ENCODE measurements at places on chromosomes 6 and 20.
A peak's percentile ranks its signal among the peaks of the same experiment; 100 is the strongest.

DNA sequence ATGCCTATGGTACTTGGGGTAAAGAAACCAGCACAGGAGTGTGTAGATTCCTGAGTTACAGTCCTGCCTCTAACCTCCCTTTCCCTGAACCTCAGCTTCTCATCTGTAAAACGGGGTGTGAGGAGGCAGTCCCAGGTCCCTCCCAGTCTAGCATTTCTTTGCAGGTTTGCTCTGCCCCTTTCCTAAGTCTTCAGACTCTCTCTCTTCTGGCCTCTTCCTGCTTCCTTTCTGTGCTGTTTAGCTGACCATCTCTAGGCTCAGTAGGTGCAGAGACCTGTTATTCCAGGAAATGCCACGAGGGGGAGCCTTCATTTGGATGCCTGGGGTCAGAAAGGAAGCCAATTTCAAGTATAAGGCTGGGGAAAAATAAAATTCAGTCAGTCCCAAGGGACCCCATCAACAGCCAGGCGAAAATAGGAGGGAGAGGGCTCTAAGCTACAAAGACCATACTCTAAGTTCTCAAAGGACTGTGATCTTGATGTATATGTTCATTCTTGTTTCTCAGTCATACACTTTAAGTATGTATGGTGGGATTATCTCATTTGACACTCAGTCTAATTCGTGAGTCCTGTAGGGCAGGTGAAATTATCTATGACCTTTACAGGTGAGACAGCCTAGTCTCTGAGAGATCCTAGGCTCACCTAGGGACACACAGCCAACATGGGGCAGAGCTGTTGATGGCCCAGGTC lies 89.1 kb downstream of the NCR2 start:
- DNase-seq, result peak; percentile 63

GRCh38 chr6:6616656-6617055 lies 28.1 kb downstream of the LY86 start:
- no peak for DNase-seq

GRCh38 chr6:34563513-34563870 lies 7.4 kb upstream of the SPDEF start:
- DNase-seq, result no peak

DNA sequence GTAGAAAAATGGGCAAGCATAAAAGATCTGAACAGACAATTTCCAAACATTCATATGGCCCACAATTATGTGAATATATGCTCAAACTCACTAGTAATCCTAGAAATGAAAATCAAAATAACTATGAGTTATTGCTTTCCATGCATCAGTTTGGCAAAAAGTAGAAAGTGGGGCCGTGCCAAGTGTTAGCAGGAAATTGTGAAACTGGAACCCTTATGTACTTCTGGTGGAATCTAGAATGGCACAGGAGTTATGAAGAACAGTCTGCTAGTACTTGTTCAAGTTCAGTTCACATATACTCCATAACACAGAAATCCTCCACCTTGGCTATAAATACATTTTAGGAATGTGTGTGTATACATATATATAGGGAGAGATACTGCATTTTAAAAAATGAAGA lies 89.8 kb downstream of the EYA2 start:
- DNase-seq, result no peak

GRCh38 chr20:13458860-13459451 lies 179.8 kb downstream of the TASP1 start:
- no peak for DNase-seq

DNA sequence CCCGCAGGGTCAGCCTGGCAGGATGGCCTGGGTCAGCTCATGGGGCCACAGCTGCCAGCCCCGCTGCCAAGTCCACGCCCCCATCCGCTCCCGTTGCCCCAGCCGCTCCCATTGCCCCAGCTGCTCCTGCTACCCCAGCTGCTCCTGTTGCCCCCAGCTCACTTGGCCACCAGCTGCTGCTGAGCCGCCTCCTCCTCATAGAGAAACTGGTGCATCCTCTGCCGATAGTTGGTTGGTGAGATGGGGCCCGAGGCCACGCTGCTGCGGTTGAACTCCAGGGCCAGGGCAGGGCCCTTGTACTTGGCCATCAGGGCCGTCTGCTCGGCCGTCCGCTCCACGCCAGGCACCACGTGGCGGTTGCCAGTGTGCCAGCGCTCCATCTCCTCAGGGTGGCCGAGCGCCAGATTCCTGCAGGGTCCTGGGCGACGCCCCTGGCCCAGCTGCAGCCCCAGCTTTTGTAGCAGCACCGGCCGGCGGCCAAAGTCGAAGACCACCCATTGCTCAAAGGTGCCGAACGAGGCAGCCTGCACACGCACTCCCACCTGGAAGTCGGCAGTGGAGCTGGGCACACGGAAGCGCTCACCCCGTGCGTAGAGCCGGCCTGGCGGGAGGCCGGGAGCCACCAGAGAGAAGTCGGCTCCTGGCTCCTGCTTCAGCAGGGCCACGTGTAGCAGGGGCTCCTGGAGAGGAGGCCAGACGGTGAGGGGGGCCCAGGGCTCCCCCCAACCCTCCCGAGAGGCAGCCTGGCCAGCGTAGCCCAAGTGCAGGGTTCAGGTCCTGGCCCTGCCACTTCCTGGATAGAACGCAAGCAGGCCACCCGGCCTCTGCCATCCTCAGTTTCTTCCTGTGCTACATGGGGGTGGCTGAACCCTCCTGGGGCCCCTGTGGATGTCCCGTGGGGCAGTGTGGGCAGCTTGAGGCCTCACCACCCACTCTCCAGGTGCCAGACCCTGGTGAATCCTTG lies 4.8 kb downstream of the HELZ2 start:
- DNase-seq, result no peak

DNA sequence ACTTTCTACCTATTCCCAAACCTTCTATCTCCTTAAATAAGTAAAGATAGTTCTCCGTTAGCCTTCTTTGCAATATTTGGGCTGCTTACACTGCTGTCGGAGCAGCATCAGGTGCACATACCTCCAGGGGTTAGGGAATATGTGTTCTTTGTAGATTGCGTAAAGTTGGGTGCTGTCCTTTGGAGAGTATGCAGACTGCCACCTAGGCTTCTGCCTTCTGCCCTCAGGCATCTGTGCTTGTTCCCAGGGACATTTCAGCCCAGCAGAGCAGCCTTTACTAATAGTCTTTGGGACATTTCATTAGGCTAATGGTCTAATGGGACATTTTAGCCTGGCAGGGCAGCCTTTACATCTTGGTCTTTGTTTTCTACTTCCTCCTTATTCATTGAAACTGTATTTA lies 260.6 kb downstream of the TPBG start:
- no peak for DNase-seq

- DNase-seq, result no peak
These were observed 1.7 kb downstream of the STXBP5 start for GRCh38 chr6:147205690-147206600.

DNA sequence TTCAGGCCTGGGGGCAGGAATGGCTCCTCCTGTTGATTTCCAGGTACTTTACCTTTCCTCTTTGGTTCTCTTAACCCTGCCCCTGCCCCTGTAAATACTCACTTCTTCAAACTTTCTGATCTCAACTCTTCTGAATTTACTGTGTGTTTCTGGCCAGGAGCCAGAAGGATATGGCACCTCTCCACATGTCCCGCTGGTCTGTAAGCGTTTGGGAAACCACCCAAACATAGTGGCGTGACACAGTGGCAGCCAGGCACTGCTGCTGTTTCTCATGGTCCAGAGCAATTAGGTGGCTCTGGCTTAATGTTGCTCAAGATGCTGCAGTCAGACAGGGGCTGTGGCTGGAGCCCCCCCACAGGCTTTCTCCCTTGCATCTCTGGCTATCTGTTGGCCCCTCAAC lies 374.5 kb downstream of the RNGTT start:
- DNase-seq, result no peak

DNA sequence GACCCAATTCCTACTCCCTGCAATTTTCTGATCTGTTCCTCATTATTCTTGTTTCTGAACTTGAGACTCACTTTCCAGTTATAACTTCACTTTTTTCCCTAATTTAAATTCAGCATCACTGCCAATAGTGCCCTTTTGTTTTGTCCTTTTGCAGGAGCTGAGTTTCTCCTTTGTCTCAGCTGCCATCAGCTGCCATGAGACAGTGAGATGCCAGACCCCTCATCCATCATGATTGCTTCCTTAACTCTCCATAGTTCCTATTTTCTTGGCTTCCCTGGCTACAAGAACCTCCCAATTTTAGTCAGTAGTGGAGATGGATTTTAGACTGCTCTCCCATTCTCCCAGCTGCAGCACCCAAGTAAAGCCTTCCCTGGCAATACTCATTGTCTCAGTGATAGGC lies 518.1 kb downstream of the HDGFL1 start:
- DNase-seq, result no peak

GRCh38 chr20:9884666-9885065 lies 45.8 kb upstream of the PAK5 start:
- DNase-seq, result no peak

GRCh38 chr6:106820412-106820852 lies 154.1 kb downstream of the CD24 start:
- DNase-seq, result no peak

GRCh38 chr20:32495949-32496348 lies 89.2 kb downstream of the NOL4L start:
- no peak for DNase-seq

DNA sequence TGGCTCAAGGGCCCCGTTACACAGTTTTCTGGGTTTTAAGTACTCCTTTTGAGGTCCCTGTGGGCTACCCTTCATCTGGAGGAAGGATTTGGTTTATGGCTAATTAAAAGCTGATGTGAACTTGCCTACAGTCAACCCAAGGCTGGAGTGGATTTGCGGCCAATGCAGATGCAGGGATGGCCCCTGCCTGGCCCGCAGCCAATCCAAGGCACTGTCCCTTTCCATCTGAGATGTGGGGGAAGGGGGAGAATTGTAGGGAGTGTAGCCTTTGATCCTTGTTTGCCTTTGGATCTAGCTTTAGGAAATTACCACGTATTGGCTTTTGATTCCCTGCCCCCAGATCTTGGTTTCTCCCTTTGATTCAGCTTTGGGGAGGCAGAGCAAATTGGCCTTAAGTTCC lies 128.0 kb upstream of the GGTLC1 start:
- DNase-seq, result no peak

DNA sequence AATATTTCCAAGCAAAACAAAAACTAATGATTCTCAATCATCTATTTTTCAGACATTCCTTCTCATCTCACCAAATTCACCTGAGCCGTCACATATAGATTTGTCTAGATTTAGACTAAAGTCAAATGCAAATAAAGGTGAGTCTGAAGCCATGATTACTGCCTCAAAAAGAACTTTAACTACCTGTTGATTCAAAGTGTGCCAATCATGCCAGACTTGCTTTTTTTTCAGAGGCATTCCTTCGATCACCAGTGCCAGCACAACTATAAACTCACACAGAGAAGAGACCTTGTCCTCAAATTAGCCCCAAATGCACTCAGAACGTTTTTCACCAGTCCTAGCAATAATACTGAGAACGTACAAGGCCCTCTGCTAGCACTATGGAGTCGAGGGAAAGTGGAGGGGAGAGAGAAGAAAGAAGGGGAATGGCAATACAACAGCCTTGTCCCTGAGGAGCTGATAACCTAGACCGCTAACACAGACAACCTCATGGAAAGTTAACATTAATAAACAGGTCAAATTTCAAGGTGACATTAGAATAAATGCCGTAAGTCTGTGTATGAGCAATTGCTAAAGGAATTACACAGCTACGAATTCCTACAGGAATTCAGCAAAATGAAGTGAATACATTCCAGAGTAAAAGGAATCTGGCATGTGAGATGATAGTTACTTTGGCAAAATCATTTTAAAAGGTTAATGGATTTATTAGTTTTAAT lies 60.9 kb downstream of the EPB41L2 start:
- no peak for DNase-seq

- peak; percentile 61 for DNase-seq
These were observed 693 bp downstream of the HLA-F start for GRCh38 chr6:29723666-29724588.

DNA sequence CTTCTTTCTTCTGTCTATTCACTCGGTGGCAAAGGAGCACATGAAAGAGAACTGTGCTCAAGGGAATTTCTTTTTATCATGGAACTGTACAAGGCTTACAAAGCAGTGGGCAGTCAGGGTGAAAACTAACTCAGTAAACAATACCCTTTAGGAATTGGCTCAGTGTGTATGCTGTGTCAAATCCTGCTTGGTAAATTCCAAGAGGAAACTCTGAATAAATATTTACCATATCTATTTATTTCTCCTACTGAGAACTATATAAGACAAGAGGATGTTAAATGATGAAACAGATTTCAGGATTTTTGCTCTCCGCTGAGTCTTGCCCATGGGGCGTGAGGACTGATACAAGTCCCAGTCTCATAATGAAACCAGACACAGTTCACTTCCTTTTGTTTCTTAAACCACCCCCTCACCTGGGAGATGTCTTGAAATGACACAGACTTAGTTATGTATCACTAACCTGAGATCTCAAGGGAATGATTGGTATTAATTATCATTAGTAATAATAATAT lies 188.8 kb downstream of the BACH2 start:
- DNase-seq, result peak; percentile 21

DNA sequence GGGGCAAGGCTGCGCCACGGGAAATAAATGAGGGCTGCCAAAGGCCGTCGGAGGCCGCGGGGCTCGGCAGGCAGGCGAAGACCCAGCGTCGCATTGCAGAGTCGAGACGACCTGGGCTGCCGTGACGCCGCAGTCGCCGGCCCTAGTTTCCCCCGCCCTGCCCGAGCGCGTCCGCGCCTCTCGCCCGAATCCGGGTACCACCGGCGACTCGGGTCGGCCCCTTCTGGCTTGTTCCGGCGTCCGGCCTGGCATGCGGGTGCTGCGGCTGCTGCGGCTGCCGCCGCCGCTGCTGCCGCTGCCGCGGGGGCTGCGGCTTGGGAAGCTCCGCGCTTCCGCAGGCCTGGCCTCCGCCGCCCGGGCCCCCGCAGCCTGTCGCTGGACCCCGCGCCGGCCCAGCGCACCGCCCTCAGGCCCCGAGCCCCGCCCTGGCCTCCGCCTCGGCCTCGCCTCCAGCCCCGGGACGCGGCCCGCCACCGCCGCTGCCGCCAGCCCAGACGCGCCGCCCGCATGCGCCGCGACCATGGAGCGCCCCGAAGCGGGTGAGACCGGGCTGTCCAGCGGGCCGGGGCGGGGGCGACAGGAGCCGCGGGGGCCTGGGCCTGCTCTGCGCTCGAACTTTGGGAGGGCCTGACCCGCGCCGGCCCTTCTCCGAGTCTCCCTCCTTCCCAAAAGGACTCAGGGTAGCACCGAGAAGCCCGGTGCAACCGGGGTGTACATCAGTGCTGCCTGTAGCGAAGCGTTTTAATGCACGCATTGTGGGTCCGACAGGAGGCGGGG lies at the start of gene AKAP7:
Gene AKAP7 (plus strand): TSS at position 224 of the 777 bp plus-strand sequence. CDS start 297 bp downstream, at position 521.
- peak; percentile 47 for DNase-seq

GRCh38 chr20:45289942-45290676 lies 16.5 kb upstream of the RBPJL start:
- no peak for DNase-seq

DNA sequence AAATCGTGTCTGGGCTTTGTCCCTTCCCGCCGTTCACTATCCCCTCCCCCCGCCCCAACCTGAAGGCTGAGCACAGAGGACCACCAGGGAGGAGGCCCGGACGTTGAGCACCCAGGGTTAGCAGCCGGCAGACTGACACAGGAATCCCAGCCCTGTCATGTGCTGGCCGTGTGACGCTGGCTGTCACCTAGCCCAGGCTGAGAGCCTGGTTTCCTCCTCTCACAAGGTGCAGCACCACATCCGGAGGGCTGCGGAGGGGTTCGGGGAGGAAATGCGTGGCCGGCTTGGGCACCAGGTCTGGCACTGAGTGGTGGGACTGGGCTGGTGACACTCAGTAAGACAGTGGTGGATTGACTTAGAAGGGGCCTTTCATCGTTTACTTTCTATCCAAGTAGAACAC lies 4.6 kb upstream of the LSM14B start:
- DNase-seq, result peak; percentile 92

- DNase-seq, result no peak
These were observed 93.6 kb downstream of the ADTRP start for GRCh38 chr6:11684901-11685480.

Measured in central memory CD4-positive, alpha-beta T cell (primary cell).